ENCODE measurements at places on chromosomes 11 and 22.
A peak's percentile ranks its signal among the peaks of the same experiment; 100 is the strongest.

DNA sequence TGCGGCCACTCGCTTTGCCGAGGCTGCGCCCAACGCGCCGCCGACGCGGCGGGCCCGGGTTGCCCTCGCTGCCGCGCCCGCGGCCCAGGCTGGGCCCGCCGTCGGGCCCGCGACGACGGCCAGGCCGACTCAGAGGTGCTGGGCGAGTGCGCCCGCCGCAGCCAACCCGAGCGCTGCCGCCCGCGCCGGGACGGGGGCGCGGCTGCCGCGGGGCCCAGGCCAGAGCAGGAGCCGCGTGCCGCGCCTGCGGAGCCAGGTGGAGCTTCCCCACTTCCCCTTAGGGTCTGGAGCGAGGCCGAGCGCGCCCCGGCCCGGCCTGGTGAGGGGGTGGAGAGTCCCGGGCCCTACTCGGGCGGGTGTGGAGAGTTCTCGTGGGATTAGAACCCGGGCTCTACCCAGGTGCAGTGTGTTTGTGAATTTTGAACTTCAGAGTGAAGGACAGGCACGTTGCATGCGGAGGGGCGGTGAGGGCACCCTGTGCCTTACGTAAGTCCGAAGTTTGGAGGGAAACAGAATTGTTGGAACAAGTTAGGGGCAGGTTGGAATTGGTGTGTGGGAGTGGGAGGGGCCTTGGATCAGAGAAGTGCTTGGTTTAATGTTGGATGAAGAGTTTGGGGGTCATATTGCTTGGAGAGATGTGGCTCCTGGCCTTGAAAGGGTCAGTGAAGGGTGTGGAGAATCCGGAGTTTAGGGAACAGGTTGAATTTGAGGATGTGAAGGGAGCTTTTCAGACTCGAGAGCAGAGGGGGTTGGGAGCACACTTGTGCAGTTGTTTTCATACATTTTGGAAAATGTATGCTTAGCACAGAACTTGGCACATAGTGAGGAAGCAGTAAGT, 697 bp downstream of the RNF169 start:
- DNase-seq: peak; percentile 42

DNA sequence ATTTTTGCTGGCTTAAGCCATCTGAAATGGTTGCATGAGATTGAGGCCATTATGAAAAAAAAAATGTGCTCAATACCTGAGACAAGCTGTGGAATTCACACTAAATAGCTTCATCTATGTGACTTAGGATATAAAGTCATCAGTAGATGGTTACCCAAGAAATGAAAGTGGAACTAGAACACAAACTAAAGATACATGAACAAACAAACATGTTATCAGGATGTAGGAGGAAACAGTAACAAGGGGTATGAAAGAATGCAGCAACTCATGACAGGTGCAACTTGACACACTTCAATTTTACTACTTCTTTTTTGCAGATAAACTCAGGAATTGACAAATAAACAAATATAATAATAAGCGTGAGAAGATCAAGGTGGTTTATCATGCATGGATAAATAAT, 155.0 kb downstream of the WT1 start:
- no peak for DNase-seq

GRCh38 chr22:17633217-17633997, 4.9 kb upstream of the ATP6V1E1 start:
- no peak for DNase-seq

- no peak for DNase-seq
These were observed 154.5 kb downstream of the OR4C45 start for GRCh38 chr11:50187220-50187619.

DNA sequence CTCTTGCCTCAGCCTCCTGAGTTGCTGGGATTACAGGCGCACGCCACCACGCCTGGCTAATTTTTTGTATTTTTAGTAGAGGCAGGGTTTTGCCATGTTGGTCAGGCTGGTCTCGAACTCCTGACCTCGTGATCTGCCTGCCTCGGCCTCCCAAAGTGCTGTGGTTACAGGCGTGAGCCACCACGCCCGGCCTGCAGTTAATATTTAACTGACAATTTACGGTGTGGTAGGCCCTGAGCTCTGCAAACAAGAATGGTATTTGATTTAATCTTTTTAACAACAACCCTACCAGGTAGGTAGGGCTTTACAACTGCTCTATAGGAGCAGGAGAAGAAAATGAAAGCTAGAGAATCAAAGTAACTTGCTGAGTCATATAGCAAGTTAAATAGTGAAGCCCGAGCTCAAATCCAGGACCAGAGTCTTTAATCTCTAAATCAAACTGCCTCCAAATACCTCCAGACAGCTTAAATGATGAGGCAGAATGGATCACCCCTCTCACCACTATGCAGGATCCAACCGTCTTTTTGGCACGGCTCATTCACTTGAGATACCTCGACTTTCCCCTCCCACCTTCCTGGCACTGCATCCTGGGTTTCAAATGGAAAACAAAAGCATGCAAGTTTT, 9.4 kb downstream of the UEVLD start:
- DNase-seq: no peak

DNA sequence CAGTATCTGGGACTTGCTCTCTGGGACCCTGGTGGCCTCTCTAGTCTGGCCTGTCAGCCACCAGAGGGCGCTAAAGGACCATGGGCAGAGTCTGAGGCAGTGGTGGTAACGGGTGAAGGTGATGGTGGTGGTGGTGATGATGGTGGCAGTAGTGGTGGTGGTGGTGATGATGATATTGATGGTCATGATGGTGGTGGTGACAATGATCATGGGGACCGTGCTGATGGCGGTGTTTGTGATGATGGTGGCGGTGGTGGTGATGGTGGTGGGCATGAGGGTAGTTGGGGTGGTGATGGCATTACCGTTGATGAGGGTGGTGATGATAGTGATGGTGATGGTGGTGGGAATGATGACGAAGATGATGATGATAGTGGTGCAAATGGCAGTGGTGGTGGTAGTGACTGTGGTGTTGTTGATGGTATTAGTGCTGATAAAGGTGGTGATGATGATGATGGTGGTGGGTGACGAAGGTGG, 16.0 kb downstream of the TRPM5 start:
- DNase-seq: peak; percentile 46

- DNase-seq: no peak
These were observed 14.0 kb upstream of the ACR start for GRCh38 chr22:50723991-50724390.

GRCh38 chr11:97607291-97608000, 1217.6 kb downstream of the JRKL start:
- DNase-seq: no peak

DNA sequence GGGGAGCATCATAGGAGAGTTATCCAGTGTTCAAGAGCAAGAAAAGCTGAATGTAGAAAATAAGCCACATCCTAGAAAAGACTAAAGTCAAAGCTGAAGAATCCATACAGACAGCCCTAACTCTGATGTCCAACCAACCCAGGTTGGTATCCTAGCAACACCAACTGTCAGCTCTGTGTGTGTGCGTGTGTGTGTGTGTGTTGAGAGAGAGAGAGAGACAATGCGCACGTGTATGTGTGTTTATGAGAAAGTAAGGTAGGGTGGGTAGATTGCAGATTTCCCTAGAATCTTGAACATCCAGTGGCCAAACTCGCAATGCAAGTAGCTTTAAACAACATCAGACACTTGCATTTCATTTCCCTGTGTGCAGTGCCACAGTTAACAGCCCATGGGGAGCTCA, 274.9 kb downstream of the FAM181B start:
- DNase-seq: no peak

DNA sequence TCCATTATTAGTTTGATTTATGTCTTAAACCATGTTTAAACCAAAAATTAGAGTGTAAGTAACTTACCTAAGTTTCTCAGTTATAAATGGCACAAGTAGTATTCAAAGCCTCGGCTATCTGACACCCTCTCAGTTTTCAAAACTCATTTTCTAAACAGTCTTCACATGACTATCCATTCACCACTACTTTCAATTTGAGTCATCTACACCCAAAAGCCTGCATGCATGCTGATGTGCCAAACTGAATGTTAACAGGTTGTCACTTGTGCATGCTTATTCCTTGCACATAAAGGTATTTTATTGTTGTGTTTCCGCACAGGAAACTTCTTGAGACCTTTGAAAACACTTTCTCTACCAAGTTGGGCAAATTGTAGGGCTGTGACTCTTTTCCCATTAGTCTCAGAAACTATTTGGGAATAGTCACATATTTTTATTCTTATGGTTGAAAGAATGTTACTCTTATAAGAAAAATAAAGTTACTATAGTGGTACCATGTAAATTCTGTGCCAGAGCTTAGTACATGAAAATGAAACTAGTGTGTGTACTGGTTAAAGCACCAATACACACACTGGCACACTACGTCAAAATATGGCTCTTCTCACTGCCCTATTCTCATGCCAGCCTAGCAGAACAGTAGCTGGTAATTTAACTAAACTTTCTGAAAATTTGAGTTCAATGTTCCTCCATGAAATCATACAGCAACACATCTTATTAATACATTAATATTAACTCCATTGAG, 2.2 kb upstream of the OR51E2 start:
- DNase-seq: no peak

DNA sequence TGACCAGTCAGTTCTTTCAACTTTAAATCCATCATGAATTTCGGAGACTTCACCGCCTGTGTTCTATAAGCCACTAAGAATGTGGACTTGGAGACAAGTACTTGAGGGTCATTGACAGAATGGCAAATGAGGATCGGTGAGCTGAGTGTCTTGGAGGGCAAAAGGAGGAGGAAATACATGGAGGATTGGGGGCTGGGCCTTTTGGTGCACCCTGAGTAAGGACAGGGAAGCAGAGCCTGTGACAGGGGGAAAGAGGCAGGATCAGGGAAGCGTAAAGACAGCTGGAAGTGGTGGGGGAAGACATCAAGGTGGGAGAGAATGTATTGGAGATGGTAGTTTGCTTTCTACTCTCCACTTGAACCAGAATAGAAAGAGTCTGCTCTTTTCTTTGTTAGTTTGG, 70.4 kb upstream of the MTMR2 start:
- no peak for DNase-seq

GRCh38 chr22:30947173-30947815, 21.3 kb downstream of the MORC2 start:
- DNase-seq: no peak

GRCh38 chr11:66820381-66820780, 22.9 kb upstream of the RCE1 start:
- no peak for DNase-seq

GRCh38 chr11:72030472-72031045, 31.9 kb downstream of the IL18BP start:
- peak; percentile 40 for DNase-seq

DNA sequence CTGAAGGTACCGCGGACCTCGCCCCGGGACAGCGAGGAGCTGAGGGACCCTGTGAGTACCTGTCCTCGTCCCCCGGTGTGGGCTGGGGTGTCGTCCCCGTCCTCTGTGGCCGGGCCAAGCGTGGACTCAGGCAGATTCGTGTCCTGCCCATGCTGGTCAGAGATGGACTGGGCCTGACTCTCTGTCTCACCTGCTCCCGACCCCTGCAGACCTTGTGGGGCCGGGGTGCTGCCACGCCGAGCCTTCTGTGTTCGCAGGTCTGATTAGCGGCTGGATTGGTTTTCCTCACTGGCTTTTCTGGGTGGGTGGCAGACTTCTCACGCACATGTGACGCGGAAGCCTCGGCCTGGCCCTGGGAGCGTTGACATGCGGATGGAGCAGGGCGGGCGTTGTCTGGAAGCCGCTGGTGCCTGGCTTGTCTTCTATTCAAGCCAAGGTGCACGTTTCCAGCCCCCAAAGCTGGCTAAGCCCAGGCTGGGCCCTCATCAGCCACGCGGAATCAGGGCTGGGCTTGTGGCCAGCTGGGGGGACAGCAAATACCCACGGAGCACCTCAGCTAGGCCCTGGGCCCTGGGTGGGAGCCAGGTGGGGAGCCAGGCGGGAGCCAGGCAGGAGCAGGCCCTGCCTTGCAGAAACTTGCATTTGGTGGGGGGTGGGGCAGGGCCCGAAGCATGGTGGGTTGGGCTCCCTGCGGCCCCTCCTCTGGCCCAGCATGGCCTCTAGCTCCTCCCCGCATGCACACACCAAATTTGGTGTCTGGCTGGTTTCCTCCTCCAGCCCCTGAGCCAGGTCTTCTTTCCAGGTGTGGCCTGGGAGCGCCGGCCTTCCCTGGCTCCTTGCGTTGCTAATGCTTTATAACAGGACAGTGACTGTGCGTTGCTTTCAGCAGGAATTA, 7.0 kb downstream of the GRAMD4 start:
- no peak for DNase-seq

- no peak for DNase-seq
These were observed 8.2 kb downstream of the SF1 start for GRCh38 chr11:64770120-64770519.

GRCh38 chr11:113286509-113287497, 27.6 kb upstream of the TTC12 start:
- peak; percentile 55 for DNase-seq

DNA sequence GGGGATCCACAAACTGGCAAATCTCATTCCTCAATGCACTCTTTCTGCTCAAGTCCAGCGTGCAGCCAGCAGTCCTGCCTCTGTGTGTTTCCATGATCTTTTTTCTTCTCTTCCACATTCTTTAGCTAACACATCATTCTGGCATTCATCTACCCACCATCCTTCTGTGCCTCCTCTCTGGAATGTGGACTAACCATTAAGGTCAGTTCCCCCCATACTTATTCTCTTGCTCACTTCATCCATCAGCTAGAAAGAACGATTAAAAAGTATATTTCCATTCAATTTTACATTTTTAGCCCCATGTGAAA, 7.8 kb downstream of the KIRREL3 start:
- DNase-seq: no peak

- no peak for DNase-seq
These were observed 39.7 kb downstream of the FLI1 start for GRCh38 chr11:128733440-128734102.

DNA sequence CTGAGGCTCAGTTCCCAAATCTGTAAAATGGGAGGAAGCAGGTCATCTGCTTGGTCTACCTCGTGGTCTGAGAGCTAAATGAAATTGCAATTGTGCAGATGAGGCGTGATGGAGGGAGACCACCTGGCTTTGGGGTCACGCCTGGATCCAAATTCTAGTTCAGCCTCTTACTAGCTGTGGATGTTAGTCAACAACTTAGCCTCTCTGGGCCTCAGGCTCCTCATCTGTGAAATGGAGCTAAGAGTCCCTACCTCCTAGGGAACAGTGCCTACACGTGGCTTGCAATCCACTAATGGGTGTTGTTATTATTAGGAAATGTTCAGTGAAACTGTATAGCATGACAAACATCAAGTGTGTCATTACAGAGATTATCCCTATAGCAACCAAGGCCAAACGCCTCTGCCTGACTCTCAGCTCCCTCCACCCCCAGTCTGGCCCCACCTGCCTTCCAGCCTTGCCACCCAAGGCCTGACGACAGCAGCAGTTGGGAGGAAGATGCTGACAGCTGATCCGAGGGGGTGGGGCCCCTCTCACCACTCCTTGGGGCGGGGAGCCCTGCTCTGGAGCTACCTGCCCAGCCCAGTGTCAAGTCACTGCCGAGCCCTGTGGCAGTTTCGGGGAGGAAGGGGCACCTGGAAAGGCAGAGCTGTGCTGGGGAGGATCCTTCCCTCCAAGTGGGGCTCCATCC, 1.7 kb upstream of the RHOD start:
- no peak for DNase-seq

GRCh38 chr11:45180179-45180847, 33.9 kb downstream of the PRDM11 start:
- DNase-seq: no peak

DNA sequence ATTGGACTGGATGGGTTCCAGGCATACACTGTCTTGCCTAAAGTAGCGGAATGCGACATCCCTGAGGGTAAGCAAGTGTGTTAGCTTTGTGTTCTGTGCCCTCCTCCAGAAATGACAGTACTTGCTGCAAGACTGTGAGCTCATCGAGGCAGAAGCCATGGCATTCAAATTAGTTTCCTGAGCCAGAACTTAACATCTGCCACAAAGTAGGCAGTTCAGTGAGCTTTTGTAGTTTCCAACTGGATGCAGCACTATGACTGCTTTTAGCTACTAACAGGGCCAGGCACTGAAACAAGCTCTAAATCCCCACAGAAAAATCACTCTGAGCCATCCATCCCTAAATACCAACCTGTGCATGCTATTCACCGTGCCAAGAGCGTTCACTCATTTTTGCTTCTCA, 1.2 kb upstream of the FAR1 start:
- no peak for DNase-seq

All from muscle of arm (tissue), 14 donors.